Astrocyte (in vitro differentiated cells and primary cell): ENCODE measurements at places on chromosomes 7 and 10.

DNA sequence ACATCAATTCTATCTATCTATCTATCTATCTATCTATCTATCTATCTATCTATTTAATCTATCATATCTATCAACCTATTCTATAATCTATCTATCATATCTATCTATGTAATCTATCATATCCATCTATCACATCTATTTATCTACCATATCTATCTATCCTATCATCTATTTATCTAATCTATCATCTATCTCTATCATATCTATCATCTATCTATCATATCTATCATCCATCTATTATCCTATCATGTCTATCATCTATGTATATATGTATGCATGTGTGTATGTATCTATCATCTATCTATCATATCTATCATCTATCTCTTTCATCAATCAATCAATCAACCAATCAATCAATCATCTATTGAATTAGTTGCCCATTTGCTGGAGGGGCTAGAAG, 159.3 kb upstream of the GALNT17 start:
- DNase-seq = no peak

DNA sequence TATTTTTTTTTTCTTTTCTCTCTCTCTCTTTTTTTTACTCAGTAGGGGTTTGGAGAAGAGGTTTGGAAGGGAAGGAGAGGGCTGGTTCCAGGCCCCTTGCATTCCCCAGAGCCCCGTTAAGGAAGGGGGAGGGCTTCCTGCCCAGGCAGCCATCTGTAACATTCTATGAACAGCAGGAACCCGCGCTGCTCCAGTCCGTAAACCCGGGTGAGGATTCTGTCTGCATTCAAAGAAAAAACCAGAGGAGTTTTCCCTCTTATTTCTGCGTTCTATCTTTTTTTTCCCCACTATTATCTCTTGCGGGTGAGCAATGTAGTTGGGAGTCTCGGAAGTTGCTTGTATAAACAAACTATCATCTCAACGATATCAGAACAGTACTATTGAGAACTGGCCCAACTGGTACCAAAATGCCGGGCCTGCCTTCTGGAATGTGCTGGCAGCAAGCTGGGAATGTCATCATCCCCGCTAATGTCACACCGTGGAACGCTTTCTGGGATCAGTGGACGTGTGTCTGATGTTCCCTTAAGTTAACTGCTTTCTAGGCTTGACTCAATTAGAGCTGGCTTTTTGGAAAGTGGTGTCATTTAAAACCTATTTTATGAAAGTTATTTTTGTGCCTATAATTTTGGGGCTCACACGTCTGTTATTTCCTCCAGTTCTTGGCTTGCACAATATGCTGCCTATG, 153.1 kb upstream of the MEOX2 start:
- no peak for DNase-seq

DNA sequence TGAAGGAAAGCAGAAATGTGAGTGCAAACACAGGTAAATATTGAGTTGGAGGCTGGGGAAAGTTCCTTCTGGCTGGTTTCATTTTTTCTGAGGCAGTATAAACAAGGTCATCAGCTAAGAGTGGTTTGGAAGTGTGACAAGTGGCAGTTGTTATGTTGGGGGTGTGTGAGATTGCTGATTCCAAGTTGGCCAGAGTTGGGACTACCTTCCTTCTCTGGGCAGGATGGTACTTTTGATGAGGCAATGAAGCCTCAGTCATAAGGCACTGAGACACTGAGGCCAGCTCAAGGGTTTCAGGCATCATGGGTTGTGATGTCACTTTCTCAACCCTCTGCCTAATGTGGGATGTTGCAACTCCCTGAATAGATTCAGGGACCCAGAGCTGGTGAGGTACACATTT, 8.2 kb upstream of the PTTG1IP2 start:
- DNase-seq = no peak

DNA sequence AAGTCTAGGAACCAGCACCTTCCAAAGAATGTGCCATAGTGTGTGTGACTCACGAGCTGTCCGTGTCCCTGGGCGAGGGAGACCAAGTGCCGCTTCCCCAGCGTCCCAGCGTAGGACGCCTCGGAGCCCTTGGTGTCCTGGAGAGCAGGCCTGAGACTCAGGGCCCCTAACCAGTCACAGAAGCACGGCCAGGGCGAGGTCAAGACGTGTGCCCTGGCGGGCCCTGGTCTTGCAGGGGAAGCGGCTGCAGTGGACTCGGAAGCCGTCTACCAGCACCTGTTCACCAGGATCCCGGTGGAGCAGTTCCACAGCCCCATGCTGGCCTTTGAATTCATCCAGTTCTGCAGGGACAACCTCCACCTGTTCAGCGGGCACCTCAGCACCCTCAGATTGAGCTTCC, 10.6 kb downstream of the AP5Z1 start:
- DNase-seq = no peak

DNA sequence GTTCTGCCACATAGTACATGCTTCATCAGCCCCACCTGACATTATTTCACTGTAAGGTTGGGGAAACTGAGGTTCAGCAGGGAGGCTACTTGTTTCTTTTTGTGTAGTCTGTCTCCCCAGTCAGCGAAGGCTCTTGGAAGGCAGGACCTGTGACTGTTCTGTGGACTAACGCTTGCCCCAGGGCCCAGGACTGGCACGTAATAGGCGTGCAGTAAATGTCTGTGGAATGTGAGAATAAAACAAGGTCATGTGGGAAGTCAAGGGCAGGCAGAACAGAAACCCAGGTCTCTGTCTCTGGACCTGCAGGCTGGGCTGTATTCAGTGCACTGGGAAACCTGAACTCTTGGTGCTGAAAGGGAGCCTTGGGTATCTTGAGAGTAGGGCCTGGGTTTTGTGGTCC, 168.7 kb downstream of the RPS24 start:
- no peak for DNase-seq

DNA sequence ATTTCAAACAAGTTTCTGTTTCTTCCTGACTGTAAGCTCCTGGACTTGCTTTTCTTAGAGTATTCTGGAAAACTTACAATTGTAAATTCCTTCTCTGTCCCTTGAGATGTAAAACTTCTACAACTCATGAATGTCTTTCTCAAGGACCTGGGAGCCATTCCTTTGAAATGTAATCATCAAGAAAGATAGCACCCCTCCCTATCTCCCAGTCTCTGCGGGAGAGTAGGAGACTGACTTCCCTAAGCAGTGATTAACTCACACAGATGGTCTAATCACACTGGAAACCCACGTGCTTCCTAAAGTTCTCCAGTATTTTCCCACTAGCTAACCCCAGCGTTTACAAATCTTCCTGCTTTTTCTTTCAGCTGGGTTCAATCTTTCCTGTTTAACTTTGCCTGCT, 549.4 kb downstream of the SORCS1 start:
- peak; percentile 59 for DNase-seq

DNA sequence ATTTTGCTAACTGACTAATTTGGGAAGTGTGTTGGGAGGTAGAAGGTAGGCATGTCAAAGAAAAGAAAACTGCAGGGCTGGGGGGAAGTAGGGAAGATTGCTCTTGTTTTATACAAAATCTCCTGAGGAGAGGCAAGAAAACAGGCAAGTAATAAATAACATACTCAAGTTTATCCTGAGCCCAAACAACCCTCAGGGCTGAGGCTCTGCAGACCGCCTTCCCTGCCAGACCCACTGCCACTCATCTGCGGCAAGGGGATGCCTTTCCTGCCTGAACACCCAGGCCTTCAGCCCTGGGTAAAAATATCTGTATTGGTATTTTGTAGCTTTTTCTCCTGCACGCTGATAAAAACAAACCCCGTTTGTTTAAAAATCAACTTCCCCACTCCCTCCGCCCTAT, 399.8 kb upstream of the NFE2L3 start:
- DNase-seq = no peak
